Left lobe of liver (tissue), 2 donors: ENCODE measurements at places on chromosomes 3 and 15.

DNA sequence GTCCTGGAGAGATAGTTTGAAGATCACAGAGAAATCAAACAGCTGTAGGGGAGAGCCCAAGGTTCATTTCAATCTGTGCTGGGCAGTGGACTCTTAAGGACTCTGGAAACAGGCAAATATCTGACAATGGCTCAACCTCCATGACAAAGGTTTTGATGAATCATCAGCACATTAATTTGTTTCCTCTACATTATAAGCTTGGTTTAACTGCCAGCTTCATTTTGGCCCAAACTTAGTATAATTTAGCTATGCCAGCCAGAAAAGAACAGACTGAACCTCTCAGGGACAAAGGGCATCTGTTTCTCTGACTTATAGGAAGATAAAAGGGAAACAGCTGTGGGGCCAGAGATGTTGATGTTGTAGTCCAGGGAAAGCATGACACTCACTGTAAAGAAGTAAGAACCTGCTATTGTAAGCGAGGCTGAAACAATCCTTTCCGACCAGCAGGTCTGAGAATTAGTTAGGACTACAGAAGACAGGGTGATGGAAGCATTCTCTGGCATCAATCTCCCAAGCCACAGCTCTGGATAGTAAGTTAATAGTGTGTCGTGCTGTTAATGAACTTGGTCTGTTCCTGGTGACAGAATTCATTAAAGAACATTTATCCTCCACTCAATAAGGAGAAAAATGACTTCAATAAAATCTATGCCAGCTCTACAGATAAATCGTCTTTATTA lies 110.1 kb downstream of the KCNMB2 start:
- no peak for DNase-seq

GRCh38 chr3:40586901-40587300 lies 62.1 kb downstream of the ZNF621 start:
- no peak for DNase-seq

GRCh38 chr3:82087958-82088357 lies 326.5 kb upstream of the GBE1 start:
- no peak for DNase-seq

- DNase-seq, result no peak
These were observed 56.0 kb downstream of the CLEC3B start for GRCh38 chr3:45082142-45082538.

GRCh38 chr3:52146189-52146588 lies 8.0 kb downstream of the POC1A start:
- no peak for DNase-seq

GRCh38 chr3:172321035-172321434 lies 127.2 kb downstream of the GHSR start:
- DNase-seq, result no peak

DNA sequence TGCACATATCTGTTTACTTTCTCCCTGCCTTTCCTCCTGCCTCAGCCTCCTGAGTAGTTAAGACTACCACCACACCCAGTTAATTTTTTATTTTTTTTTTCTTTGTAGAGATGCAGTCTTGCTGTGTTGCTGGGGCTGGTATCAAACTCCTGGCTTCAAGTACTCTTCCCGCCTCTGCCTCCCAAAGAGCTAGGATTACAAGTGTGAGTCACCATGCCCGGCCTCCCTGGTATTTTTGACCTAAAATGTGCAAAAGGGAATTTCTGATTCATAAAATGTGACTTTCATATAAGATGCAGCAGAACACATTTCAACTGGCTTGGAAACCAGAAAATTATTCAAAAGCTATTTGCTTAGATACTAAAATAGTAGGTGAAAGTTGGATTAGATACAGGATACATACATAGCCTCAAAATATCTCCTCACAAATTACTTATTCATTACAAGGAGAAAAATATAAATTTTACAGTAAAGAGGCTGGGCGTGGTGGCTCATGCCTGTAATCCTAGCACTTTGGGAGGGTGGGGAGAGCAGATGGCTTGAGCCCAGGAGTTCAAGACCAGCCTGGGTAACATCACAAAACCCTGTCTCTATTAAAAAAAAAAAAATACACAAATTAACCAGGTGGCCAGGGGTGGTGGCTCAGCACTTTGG lies 32.0 kb downstream of the MAP4 start:
- DNase-seq, result no peak

GRCh38 chr3:12175844-12176453 lies 17.2 kb upstream of the TIMP4 start:
- peak; percentile 69 for DNase-seq

DNA sequence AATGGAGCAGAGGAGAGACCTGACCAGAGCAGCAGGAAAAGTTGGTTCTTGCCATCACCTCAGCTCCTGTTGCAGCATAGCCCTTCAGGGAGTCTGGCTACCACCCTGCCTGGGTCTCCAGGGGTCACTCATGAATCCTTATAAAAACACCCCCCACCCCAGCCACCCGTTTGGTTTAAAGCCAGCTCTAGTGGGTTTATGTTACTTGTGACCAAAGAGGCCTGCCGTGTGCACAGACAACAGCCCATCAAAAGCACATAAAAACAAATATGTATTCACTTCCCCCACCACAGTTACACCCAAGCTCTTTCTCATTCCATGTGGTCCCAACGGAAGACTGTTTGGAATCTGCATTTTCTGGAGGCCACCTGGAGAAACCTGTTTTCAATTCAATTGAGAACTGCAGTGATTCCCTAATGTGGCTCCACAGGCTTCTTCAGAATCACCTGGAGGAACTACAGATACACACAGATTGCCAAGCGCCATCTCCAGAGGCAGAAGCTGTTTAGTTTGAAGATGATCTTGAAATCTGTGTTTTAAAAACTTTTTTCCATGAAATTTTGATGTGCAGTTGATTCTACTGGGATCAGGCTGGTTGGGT lies 13.8 kb downstream of the FOXL2 start:
- no peak for DNase-seq

GRCh38 chr3:189778340-189778950 lies 147.3 kb downstream of the TP63 start:
- DNase-seq, result no peak

DNA sequence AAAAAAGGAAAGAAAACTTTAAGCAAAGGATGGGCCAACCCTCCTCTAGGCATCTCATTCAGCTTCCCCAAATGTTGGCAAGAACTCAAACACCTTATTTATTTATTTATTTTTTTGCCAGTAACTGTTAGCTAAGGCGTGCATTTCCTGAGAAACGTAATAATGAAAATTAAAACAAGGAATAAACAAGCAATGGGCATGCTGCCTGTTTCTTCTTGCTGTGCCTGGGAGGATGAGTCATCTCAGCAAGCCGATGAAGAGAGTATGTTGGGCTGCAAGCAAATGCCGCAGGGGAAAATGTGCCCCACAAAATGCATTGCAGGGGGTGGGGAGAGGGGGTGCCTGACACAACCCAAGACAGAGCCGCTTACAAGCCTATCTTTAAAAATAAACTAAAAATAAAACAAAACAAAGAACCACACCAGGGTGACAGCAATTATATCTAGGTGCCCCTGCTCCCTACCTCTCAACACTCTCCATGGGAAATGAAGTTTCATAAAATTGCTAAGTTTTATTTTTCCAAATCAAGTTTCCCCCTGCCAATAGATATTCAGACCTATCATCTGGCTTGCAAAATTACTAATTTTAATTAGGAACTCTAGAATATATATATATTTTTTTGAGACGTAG lies 40.3 kb downstream of the EIF4E3 start:
- DNase-seq, result no peak

DNA sequence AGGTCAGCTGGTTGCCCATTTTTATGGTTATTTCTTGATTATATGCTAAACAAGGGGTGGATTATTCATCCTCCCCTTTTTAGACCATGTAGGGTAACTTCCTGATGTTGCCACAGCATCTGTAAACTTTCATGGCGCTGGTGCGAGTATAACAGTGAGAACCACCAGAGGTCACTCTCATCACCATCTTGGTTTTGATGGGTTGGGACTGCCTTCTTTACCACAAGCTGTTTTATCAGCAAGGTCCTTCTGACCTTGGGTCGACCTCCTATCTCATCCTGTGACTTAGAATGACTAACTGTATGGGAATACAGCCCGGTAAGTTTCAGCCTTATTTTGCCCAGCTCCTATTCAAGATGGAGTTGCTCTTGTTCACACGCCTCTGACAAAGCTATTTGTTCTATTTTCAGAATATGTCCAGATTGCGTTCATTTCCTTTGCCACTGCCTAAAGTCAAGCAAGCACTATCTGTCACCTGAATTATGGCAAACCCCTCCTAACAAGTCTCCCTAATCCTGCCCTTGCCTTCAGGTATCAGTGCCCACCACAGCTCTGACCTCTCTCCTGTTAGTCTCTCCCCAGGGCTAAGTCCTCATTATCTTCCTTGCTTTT lies 308.5 kb downstream of the ROBO2 start:
- no peak for DNase-seq

GRCh38 chr3:52181543-52181942 lies 16.4 kb upstream of the ALAS1 start:
- DNase-seq, result peak; percentile 83
